Stimulated activated memory B cell treated with anti-CD40 and anti-IgM and Interleukin-4, amounts not matched to agents 10 μg/mL and 1 μg/mL and 100 μg/mL, for 72 hours (primary cell): ENCODE measurements at places on chromosomes 2 and 18.

DNA sequence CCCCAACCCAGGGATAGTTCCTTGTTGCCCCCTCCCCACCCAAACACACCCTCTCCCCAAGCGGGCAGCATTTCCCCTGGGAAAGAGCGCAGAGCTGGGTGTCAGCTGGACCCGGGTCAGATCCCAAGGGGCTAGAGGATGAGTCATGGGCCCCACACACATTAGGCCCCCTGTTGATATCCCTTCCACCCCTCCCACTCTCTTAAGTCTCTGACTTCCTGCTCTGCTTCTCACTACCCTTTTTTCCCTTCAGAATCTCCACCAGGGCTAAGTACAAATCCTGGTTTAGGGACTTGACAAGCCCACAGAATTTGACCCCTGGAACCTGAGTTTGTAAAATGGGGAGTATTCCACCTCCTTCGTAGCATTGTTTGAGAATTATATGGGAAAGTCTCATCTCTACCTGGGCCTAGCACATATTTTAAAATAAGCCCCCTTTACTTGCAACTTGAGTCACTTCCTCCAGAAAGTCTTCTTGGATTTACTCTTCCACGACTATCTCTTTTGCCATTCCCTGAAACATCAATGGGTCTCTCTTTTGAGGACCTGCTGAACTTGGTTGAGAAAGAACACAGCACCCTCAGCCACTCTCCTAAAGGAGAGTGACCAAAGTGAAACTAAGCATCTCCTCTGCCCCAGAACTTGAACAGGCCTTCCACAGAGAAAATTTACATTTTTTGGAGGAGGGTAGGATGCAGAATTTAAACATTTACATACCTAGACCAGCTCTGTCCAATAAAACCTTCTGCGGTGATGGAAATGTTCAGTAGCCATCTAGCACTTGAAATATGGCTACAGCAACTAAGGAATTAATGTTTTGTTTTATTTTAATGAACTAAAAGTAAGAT lies 4.7 kb downstream of the RTKN start:
- peak; percentile 71 for ATAC-seq

DNA sequence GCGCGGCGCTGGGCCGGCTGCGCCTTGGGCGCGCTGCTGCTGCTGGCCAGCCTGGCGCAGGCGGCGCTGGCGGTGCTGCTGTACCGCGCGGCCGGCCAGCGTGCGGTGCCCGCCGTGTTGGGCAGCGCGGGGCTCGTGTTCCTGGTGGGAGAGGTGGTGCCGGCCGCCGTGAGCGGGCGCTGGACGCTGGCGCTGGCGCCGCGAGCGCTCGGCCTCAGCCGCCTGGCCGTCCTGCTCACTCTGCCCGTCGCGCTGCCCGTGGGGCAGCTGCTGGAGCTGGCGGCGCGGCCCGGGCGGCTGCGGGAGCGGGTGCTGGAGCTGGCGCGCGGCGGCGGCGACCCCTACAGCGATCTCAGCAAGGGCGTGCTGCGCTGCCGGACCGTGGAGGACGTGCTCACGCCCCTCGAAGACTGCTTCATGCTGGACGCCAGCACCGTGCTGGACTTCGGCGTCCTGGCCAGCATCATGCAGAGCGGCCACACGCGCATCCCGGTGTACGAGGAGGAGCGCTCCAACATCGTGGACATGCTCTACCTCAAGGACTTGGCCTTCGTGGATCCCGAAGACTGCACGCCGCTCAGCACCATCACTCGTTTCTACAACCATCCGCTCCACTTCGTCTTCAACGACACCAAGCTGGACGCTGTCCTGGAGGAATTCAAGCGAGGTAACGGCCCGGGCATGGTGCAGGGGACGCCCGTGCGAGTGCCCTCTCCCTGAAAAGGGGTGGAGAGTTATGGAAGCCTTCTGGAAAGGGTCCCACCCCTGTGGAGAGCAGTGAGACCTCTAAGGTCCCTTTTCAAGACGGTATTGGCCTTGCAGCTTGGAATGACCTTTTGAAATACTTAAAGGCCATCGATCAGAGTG lies 1.0 kb downstream of the CNNM3 start:
- no peak for ATAC-seq

DNA sequence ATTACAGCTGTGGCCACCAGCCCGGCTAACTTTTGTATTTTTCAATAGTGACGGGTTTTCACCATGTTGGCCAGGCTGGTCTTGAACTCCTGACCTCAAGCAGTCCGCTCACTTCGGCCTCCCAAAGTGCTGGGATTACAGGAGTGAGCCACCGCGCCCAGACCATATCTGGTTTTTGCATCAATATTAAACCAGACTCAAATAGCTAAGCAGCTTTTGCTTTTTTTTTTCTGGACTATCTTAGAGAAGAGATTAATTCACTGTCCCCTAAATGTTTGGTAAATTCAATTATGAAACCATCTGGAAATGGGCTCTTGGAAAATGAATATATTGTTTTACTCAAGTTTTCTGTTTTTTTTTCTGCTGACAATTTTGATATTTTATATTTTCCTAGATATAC lies 183.7 kb downstream of the DOK6 start:
- no peak for ATAC-seq

DNA sequence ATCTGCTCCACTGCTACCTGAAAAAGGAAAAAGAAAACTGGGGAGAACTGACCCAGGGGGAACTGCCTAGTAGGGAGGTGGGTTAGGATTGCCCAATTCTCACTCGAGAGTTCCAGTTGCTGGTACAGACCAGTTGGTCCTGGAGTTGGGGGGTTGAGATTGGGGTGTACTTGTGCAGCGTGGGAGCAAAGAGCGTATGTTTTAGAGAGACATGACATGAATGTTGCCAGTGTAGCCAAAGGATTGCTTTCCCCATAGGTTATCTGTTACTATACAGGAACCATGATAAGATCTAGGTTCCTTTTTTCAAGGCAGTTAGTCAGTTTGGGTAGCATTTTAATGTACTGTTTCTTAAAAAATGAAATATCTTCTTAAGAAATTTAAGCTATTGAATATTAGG lies 68.6 kb downstream of the APLF start:
- no peak for ATAC-seq

GRCh38 chr2:6924101-6924923 lies 7.1 kb downstream of the RNF144A start:
- ATAC-seq = no peak

DNA sequence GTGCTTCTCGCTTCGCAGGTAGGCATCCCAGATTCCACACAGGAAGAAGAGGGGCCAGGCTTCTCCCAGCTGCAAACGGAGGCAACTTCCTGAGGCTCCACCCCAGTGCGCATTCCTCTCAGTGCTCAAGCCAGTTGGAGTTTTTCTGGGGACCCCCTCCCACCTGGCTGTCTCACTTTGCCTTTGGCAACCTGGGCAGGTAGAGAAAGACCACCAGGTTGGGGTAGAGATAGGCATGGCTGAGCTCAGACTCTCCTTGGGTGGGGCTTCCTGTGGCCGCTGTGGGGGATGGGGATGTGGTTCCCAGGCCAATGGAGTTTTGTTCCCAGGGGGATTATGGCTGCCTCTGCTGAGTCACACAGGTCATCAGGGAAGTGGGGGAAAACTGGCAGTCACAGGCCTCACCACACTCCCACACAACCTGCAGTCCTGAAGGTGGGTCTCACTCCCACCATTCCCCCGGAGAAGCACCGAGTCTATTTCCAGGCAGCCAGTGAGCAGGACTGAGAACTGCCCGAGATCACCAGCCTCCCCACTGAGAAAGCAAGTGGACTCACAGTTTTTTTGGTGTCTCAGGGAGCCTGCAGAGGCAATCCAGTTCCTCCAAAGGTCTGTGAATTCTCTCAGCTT lies 38.1 kb downstream of the SLC39A10 start:
- ATAC-seq = no peak

GRCh38 chr2:236704887-236705286 lies 135.3 kb downstream of the ACKR3 start:
- no peak for ATAC-seq

DNA sequence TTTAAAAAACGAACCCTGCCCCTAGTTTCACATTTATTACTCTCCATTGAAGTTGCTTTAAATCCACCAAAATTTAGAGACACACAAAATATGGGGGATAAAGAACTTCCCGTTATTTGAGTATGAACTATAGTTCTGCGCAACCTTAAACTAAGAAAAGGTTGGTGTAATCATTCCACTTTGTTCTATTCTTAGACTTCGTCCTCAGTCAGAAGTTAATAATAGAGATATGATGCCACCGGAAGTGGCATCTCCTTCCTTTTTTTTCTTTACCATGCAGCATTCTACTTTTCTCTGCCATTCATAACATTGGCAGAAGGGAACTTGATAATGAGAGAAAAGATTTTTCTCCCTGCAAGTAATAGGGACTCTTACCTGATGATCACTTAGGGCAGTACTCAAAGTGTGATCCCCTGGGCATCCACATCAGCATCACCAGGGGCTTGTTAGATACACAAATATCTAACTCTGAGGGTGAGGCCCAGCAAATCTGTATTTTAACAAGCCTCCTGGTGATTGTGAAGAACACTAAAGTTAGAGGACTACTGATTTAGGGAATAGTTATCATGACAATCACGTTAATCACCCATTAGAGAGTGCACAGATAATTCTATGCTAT lies 147.7 kb upstream of the DTNA start:
- ATAC-seq = no peak

GRCh38 chr2:150607390-150607811 lies 119.9 kb upstream of the RND3 start:
- peak; percentile 24 for ATAC-seq

DNA sequence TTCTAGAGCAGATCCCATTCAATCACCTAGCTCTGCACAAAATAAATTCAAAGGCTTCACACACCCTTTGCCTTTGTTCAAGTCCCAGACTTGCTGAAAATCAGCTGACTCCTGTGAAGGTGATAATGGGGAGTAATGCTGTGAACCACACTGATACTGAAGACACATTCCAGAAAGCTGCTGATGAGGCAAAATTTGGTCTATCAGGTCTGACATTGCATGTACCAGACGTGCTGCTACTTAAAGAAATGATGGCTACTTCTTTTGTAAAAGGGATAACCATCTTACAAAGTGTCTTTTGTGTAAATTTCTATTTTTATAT lies 7.8 kb upstream of the CTIF start:
- no peak for ATAC-seq

DNA sequence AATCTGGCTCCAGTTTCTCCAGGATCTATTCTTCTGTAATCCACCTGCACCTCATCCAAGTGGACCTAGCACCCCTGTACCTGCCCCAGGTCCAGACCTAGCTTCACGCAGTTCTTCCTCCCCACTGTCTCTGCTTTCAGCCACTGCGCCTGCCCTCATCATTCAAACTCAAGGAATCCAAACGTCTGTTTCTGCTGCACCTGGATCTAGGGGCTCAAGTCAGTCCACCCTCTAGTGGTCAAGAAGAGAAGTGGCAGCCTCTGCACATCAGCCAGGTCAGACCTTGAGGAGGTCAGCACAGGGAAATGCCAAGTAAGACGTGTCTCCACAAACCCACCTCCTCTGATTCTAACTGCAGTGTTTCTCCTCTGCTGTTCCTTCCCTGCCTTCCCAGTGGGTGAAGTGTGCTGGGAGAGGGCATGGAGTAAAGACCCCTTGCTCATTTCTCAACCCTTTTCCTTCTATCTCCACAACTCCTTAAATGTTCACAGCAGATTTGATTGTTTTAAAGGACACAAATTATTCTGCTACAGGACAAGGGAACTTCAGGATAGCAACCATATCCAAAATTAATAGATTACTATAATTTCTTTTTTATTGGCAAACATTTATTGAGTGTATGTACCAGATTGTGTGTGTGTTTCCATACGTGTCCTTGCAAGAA lies 8.6 kb upstream of the RNF152 start:
- peak; percentile 75 for ATAC-seq
